Activated CD4-positive, alpha-beta T cell treated with anti-CD3 and anti-CD28 coated beads, Interleukin-2, amount 50 U/mL, for 16 hours (primary cell): ENCODE measurements at places on chromosomes 7 and 10.
A peak's percentile ranks its signal among the peaks of the same experiment; 100 is the strongest.

DNA sequence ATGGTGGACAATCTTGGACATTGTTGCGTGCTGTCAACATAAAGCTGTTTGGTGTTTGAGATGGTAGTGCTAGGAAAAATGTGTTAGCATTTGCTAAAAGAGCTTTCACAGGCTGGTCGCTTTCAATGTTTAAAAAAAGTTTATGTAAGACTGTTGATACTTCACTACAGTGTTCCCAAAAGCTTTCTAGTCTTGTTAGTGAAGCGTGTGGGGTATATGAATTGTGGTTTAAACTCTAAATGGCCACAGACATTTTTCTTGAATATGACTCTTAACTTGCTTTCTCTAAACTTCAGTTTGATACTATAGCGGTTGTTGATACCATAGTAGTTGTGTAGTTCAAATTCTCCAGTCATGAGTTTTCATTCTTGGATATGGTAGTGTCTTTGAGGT is 44.9 kb downstream of the MCU start:
- DNase-seq, result no peak

DNA sequence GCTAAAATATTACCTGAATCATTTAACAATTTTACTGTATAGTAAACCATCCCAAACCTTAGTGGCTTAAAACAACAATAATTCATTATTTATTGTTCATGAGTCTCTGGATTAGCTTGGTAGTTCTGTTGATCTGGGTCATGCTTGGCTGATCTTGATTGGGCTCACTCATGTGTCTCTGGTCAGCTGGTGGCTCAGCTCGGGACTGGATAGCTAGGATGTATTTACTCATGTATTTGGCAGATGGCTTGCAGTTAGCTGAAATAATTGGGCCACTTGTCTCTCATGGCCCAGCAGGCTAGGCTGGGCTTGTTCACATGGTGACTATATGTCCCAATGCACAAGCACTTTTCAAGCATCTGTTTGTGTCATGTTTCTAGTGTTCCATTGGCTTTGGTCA is 262.8 kb downstream of the BBS9 start:
- DNase-seq, result no peak

- DNase-seq, result no peak
Observed at GRCh38 chr7:68314208-68314607, 1284.1 kb upstream of the AUTS2 start.

DNA sequence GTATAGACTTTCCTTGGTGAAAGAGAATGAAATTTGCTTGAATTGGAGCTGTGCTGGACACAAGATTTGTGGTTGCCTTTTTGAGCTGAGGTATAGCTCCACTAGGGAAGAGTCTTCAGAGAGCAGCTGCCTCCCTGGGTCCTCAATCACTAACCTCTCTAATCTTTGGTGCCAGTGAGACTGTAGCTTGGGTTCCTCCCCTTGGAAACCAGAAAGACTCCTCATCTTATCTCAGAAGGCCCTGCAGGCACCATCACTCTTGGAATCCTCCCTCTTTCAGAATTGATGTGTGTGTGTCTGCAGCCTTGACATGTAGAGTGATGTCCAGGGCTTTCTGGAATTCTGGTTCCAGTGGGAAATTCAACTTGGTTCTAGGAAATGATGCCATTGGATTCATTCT is 426.5 kb downstream of the RPS24 start:
- DNase-seq, result no peak

DNA sequence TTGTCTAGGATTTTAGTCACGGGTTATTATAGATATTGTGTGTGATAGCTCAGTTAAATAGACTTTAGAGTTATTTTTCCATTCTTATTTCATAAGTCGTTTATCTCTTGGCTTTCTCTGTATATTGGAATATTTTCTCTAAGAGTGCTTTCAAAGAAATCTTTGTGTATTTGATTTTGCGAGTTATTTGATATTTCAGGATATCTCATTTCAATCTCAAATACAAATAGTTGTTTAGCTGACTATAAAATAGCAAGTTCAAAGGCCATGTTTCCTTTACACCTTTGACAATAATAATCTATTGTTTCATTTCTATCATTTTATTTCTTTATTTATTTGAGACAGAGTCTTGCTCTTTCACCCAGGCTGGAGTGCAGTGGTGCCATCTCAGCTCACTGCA is 55.9 kb downstream of the STK31 start:
- DNase-seq, result no peak

GRCh38 chr10:95674643-95675042 is 18.1 kb upstream of the ALDH18A1 start:
- DNase-seq, result no peak

DNA sequence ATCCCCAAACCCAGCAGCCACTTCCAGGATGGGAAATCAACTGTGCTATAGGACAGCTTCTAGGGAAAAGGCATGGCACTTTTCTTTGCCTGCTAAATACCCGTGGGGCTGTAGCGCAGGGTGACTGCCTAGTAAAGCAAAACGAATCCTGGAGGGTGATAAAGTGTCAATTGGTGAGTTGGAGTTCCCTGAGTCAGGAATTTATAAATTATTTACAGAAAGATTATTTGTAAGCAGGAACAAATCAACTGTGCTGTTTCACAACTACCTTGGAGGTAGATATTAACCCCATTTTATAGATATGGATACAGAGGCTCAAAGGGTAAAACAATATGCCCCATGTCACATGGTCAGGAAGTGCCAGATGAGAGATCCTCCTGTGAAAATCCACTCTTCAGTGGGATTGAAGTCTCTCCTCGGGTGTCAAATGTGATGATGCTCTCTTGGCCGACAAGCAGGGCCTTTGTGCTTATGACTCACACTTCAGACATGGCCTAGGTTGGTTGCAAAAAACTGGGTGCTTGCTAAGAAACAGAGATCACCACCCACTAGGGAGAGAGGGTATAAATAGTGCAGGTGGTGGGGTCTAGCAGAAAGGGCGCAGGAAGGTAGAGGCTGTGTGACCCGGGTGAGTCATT is 383.2 kb upstream of the ZMIZ1 start:
- DNase-seq, result no peak

- DNase-seq, result peak; percentile 5
Observed at GRCh38 chr10:124436191-124436638, 13.6 kb downstream of the NKX1-2 start.

DNA sequence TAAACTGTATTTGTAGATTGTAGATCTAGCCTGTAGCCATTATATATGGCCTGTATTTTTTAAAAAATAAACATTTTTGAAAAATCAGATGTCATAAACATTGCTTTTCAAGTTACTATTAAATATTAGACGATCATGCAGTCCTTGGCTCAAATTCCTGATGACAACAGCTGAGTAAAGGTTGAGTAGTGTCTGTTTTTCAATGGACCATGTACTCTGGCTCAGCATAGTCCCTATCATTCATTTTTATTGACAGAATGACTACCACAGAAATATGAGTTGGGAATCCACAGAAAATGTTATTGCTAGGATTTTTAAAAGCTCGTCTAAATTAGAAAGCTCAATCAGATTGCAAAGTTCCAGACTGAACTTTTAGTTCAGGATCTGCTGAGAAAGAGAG is 145.4 kb downstream of the SORCS1 start:
- DNase-seq, result no peak

DNA sequence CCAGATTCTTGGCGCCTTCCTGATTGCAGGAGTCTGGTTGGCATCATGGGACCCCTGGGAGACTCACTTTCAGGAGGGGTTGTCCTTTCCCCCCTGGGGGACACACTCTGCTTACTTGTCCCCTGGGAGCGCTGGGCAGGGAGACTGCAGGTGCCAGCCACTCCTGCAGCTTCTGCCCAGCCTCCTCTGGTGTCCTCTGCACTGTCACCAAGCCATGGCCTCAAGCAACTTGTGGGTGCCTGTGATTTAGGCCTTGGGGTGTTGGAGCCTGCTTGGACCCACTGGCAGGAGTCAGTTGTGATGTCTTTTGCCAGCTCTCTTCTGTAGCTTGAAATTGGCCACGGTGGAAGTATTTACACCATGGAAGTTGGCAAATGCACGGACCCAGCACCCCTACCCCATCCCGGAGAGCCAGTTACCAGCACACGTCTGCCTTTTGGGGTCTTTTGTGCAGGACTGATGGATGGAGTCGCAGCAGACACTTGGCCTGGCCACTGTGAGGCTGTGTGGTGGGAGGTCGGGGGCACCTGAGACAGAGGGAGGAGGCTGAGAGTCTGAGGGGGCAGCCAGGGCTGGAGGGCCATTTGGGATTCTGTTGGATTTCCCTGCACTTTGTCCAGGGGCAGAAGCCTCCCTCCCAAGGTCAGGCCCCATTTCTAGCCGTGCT is 104.7 kb downstream of the LHPP start:
- DNase-seq, result no peak

GRCh38 chr7:74012842-74013249 is 15.1 kb upstream of the ELN start:
- no peak for DNase-seq

DNA sequence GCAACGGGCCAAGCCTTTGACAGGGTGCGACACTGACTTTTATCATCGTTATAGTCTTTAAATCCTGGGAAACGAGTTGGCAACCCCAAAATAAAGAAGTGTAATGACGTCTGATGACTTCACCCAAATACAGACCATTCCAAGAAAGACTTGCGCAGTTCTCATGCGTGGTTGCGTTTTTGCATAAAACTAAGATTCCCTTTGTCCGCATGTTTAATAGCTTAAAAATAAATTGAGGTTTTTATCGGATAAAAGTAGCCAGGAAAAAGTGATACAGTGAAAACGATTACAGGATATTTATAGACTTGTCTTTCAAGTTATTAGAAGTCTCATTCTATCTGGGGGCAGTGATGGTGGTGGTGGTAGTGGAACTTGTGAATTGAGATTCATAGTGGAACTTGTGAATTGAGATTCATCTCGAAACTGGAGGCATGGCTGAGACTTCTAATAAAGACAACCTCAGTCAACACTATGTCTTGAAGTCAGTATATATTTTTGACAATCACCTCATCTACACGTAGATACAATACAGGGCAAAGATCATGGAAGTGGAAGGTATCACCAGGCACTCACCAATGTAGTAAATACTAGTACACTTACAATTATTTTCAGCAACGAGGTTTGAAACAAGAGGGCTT is 1.2 kb upstream of the NAMPT start:
- DNase-seq, result peak; percentile 88

DNA sequence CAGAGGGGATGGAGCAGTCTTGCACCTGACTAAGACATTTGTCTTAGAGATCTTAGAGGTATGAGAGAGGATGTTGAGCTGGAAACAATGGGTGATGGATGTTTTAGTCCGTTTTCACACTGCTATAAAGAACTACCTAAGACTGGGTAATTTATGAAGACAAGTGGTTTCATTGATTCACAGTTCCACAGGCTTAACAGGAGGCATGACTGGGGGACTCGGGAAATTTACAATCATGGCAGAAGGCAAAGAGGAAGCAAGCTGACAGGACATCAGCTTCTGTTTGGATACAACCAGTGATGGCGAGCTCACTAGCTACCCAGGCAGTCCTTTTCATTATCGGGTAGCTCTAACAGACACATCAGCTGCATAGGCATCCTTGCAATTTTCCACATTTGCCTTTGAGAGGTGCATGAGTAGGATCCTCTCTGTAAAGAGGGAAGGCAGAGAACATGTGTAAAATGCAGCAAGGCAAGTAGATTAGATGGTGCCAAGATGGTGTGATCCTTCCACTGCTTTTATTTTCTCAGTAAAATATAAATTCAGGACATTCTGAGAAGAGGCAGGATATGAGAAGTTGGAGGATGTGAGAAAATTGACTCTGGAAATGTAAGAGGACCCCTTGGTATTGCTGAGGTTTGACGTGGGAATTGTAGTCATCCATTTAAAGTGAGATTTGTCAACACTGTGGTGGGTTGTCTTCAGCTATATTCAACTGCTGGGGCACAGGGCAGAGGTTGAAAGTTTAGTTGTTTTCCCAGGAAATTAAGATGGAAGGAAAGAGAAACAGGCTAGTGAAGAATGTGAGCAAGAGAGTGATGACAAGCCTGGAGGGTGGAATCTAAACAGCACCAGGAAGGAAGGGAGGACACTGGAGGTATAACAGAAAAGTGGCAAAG is 1140.0 kb upstream of the AUTS2 start:
- DNase-seq, result no peak

- DNase-seq, result no peak
Observed at GRCh38 chr10:69797959-69798358, 3.7 kb upstream of the COL13A1 start.

DNA sequence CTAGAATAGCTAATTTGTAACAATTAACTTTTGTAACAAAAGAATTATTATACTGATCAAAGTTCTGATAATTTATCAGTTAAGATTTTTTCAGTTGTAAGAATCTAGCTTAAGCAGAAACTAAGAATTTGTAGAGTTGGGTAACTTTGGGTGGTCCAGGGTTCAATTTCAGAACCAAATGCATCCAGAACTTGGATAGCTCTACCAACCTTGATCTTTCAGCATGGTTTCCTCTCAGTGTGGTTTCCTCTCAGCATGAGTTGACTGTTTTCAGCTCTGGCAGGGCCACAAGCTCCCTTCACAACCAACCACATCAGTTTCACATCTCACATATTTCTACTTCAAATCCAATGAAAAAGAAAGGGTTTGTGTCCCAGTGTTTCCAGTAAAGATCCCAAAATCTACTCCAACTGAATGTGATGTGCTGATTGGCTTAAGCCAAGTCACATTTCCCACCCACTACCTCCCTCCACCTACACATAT is 3.3 kb upstream of the FAS start:
- DNase-seq, result peak; percentile 73

GRCh38 chr10:35289198-35289597 is 47.1 kb upstream of the CCNY start:
- no peak for DNase-seq

GRCh38 chr7:147937428-147937827 is 653.1 kb upstream of the C7orf33 start:
- DNase-seq, result no peak

DNA sequence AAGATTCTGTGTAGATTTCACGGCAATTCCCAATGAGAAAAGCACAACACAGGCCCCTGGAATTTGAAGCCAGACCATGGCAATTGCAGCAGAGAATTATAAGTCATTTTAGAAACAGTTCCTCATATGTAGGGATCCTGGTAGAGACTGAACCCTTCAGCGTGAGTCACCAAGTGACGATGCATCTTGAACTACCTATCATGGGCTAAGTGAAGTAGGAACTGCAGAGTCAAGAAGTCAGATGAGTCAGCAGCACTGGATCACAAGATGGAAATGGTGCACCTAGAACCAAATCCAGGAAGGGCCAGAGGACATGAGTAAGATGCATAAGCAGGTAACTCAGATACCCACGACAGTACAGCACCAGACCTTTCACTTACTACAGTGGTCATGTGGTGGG is 140.0 kb upstream of the TPK1 start:
- DNase-seq, result no peak

GRCh38 chr10:48398261-48398660 is 91.8 kb downstream of the MAPK8 start:
- no peak for DNase-seq

GRCh38 chr7:34991938-34992840 is 45.1 kb downstream of the DPY19L1 start:
- DNase-seq, result peak; percentile 84

GRCh38 chr7:117458977-117459583 is 20.7 kb upstream of the CFTR start:
- peak; percentile 6 for DNase-seq

DNA sequence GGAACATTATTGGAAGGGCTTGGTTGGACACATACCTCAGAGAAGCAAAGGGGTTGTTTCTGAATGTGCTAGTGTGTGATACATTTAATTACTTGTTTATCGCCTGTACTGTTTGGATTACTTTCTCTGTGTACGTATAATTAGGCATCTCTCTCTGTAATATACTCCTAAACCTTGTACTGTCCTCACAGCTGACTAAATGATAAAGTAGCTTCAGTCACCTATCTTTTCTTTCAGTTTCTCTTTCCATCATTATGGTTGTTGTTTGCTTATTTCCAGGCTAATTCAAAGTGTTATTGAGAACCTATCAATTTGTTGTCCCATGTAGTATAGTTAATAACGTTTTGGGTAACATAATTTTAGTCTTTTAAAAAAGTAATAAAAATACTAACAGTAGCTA is 34.0 kb downstream of the MXI1 start:
- DNase-seq, result peak; percentile 10
